ENCODE measurements at places on chromosomes 5 and 9. TPM values are rescaled to one million over a fixed set of nuclear protein-coding genes. Genes with fewer than 3 reads are reported as not detected.

GRCh38 chr9:32866273-32866672 lies 82.9 kb downstream of the TMEM215 start:
- no peak overlapping the region for H3K27ac ChIP-seq
- no peaks in the 10 kb centered on the region for H3K36me3 ChIP-seq
- H3K4me1 ChIP-seq = no peaks in the 10 kb centered on the region
- H3K4me3 ChIP-seq = no peak overlapping the region
- DNase-seq = peak; percentile 13
- H3K27me3 ChIP-seq = no peaks in the 10 kb centered on the region

Gene PCSK5
- total RNA-seq = 2.1 TPM

GRCh38 chr5:169013846-169014245 lies 287.1 kb downstream of the SLIT3 start:
- DNase-seq = no peak
- H3K27ac ChIP-seq = no peak overlapping the region
- H3K4me1 ChIP-seq = no peaks in the 10 kb centered on the region
- H3K4me3 ChIP-seq = no peak overlapping the region

GRCh38 chr5:56328753-56329560 lies 95.8 kb upstream of the ANKRD55 start:
- H3K4me3 ChIP-seq = peak overlapping the region; percentile 6
- no peaks in the 10 kb centered on the region for H3K27me3 ChIP-seq
- peak; percentile 72 for DNase-seq
- H3K27ac ChIP-seq = peak overlapping the region; percentile 91
- peaks cover 70% of the 10 kb centered on the region for H3K4me1 ChIP-seq

DNA sequence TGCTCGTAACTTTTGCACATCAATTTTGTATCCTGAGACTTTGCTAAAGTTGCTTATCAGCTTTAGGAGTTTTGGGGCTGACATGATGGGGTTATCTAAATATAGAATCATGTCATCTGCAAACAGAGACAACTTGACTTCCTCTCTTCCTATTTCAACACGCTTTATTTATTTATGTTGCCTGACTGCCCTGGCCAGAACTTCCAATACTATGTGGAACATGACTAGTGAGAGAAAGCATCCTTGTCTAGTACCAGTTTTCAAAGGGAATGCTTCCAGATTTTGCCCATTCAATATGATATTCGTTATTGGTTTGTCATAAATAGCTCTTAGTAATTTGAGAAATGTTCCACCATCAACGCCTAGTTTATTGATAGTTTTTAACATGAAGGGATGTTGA lies 65.4 kb upstream of the CDH12 start:
- H3K27ac ChIP-seq = no peak overlapping the region
- no peak overlapping the region for H3K4me3 ChIP-seq
- no peaks in the 10 kb centered on the region for H3K4me1 ChIP-seq
- no peak for DNase-seq
- no peaks in the 10 kb centered on the region for H3K27me3 ChIP-seq
- H3K36me3 ChIP-seq = no peaks in the 10 kb centered on the region

GRCh38 chr5:36152324-36153297 lies 700 bp downstream of the SKP2 start:
- peaks cover 64% of the 10 kb centered on the region for H3K4me1 ChIP-seq
- DNase-seq = no peak
- peak overlapping the region; percentile 84 for H3K27ac ChIP-seq
- no peaks in the 10 kb centered on the region for H3K27me3 ChIP-seq

- H3K27me3 ChIP-seq = no peaks in the 10 kb centered on the region
- no peak overlapping the region for H3K4me3 ChIP-seq
- peaks cover 9% of the 10 kb centered on the region for H3K4me1 ChIP-seq
- H3K36me3 ChIP-seq = peaks cover 6% of the 10 kb centered on the region
Observed at GRCh38 chr5:93941897-93942296, 200.5 kb upstream of the POU5F2 start.

DNA sequence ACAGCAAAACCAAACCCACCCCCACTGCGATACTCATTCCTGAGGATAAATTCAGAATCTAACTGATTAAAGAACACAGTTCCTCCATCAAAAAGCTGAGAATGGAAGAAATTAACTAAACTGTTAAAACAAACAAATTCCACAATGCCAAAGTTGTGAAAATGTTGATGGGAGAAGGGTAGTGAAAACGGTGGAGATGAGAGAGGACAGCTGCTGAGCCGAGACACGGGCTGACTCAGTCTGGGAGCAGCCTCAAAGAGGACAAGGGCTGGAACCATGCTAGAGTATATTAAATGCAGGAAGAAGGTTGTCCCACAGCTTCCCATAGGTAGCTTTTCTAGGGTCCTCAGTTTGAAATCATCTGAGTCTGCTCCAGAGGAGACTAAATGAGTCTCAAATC lies 14.3 kb downstream of the ADAMTS12 start:
- no peak overlapping the region for H3K4me3 ChIP-seq
- no peak overlapping the region for H3K27ac ChIP-seq
- no peaks in the 10 kb centered on the region for H3K4me1 ChIP-seq
- DNase-seq = no peak
- H3K36me3 ChIP-seq = no peaks in the 10 kb centered on the region

DNA sequence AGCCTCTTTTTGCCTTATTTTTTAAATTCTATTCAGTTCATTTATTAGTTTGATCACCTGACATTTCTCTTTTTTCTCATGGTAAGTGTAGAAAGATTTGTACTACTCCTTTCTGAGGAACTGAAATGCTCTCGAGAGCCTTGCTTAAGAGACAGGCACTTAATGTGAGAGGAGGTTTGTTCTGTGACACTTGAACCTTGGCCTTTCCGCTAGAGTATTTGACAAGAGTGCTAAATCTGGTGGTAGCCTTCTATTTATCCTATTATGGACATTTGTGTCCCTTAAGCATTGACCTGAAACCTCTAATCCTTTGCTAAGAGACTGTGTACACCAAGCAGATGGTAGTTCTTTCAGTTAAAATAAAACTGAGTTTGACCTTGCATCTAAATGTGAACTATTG lies 805.0 kb upstream of the PTPRD start:
- H3K4me1 ChIP-seq = no peaks in the 10 kb centered on the region
- no peak for DNase-seq
- no peaks in the 10 kb centered on the region for H3K27me3 ChIP-seq

DNA sequence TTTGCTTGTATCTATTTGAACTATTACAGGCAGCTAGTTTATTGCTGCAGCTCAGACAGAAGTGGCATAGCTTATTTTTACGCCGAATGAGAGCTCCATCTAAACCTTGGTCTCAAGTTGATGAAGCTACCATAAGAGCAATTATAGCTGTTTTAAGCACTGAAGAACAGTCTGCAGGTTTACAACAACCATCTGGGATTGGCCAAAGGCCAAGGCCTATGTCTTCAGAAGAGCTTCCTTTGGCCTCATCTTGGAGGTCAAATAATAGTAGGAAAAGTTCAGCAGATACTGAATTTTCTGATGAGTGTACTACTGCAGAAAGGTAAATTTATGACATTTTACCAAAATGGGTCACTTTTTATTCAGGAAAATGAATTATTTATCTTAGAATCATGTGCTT lies 67.9 kb downstream of the YTHDC2 start:
- H3K4me1 ChIP-seq = no peaks in the 10 kb centered on the region
- peaks cover 14% of the 10 kb centered on the region for H3K36me3 ChIP-seq
- H3K27me3 ChIP-seq = no peaks in the 10 kb centered on the region

- peaks cover 2% of the 10 kb centered on the region for H3K27me3 ChIP-seq
- no peak overlapping the region for H3K27ac ChIP-seq
- no peaks in the 10 kb centered on the region for H3K36me3 ChIP-seq
- DNase-seq = no peak
- H3K4me1 ChIP-seq = no peaks in the 10 kb centered on the region
Observed at GRCh38 chr5:143480001-143480400, 76.5 kb upstream of the NR3C1 start.

GRCh38 chr5:126414874-126415502 lies 8.2 kb upstream of the GRAMD2B start:
- H3K27me3 ChIP-seq = peaks cover 9% of the 10 kb centered on the region
- no peak for DNase-seq
- no peaks in the 10 kb centered on the region for H3K36me3 ChIP-seq
- peaks cover 4% of the 10 kb centered on the region for H3K4me1 ChIP-seq

Gene AK8
- 0.39 TPM for total RNA-seq

Gene KIF20A
- 60.3 TPM for total RNA-seq

GRCh38 chr5:176541338-176542134 lies 4.3 kb upstream of the RNF44 start:
- H3K36me3 ChIP-seq = no peaks in the 10 kb centered on the region
- H3K4me3 ChIP-seq = peak overlapping the region; percentile 83
- peaks cover 56% of the 10 kb centered on the region for H3K4me1 ChIP-seq
- peak overlapping the region; percentile 95 for H3K27ac ChIP-seq
- peak; percentile 81 for DNase-seq

Gene GGTA1
- total RNA-seq = not detected

DNA sequence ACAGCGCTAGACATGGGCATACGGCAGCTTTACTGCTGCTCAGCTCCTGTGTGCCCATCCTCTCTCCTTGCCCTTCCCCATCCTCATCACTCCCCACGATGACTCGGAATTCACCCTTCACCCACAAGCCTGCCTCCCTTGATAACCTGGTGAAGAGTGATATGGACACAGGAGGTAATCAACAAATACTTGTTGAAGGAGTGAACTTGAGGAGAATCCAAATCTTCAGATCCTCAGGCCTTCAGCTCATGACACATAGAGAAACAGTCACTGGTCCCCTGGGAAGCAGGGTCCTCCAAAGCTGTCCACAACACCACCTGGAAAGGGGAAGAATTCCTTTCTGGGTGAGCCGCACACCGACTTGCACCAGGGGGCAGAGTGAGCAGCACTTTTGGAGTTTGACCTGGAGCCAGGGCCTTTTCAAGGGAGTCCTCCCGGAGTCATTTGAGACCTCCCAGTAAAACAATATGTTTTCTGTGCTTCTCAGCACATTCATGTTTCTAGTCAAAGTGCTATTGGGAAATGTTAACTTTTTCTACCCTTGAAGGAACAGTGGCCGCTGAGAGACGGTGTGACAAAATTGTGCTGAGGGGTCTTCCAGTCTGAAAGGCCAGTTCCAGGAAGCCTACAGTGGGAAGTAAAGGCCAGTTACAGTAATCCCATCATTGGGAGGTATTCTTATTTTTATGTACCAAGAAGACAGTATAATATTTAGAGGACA lies 332.3 kb downstream of the CWC27 start:
- H3K4me3 ChIP-seq = no peak overlapping the region
- peaks cover 28% of the 10 kb centered on the region for H3K4me1 ChIP-seq
- no peaks in the 10 kb centered on the region for H3K36me3 ChIP-seq
- H3K27me3 ChIP-seq = no peaks in the 10 kb centered on the region
- DNase-seq = peak; percentile 47

DNA sequence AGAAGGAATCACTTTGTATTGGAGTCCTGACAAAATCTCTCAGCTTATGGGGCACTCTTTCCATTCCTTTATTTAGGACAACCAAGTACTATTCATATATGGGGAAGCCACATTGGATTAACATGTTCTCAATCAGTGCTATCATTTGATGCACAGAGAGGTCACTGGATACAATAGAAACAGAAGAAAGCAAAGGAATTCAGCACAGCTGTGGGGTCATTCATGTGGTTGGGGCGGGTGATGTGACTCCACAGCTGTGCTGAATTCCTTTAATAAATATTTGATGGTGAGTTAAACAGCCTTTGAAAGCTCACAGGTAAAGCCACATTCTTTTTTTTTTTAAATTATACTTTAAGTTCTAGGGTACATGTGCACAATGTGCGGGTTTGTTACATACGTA lies 854 bp upstream of the TEX48 start:
- H3K27me3 ChIP-seq = no peaks in the 10 kb centered on the region
- H3K36me3 ChIP-seq = peaks cover 9% of the 10 kb centered on the region
- no peak overlapping the region for H3K4me3 ChIP-seq
- H3K27ac ChIP-seq = peak overlapping the region; percentile 4
- peaks cover 58% of the 10 kb centered on the region for H3K4me1 ChIP-seq

DNA sequence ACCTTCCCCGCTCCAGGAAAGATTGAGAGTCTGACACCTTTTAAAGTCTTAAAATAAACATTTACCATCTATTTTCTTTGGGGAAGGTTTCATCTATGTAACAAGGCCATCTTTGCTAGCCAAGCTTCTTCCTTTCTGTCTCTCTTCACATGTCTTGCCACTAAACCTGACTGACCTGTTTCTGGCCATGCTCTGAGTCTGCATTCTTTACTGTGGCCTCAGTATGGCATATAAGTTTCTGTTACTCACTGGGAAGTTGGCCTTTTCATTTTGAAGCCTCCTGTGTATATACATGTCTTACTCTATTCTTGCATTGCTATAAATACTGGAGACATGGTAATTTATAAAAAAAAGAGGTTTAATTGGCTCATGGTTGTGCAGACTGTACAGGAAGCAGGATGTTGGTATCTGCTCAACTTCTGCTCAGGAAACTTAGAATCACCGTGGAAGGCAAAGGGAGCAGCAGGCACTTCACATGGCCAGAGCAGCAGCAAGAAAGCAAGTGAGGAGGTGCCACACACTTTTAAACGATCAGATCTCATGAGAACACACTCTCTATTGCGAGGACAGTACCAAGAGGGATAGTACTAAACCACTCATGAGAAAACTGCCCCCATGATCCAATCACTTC lies 48.1 kb downstream of the KCNV2 start:
- H3K27ac ChIP-seq = peak overlapping the region; percentile 75
- peaks cover 23% of the 10 kb centered on the region for H3K4me1 ChIP-seq
- peaks cover 52% of the 10 kb centered on the region for H3K36me3 ChIP-seq
- no peaks in the 10 kb centered on the region for H3K27me3 ChIP-seq
- H3K4me3 ChIP-seq = no peak overlapping the region

All from activated CD4-positive, alpha-beta memory T cell treated with anti-CD3 and anti-CD28 coated beads for 36 hours (primary cell).